H7 (cell line): ENCODE measurements at places on chromosomes 13 and 19. TPM values are rescaled to one million over a fixed set of nuclear protein-coding genes. Genes with fewer than 3 reads are reported as not detected.

The CAMSAP3 gene
- 7.3 and 8.2 TPM in 2 replicates for total RNA-seq

The ERVK3-1 gene
- 21.7 and 24.8 TPM in 2 replicates for total RNA-seq

The CYP2S1 gene
- total RNA-seq: 60.4 and 108 TPM in 2 replicates

The PCDH20 gene
- total RNA-seq: 0.89 and 1.4 TPM in 2 replicates

The FRY gene
- 0.35 and 0.52 TPM in 2 replicates for total RNA-seq

The KLK2 gene
- not detected in 2 replicates for total RNA-seq

The TNFSF11 gene
- total RNA-seq: 0.90 and 2.6 TPM in 2 replicates

The SMG9 gene
- 23.4 and 33.6 TPM in 2 replicates for total RNA-seq

The DPP9 gene
- total RNA-seq: 36.2 and 41.7 TPM in 2 replicates

The PNMA8B gene
- total RNA-seq: 2.8 and 3.3 TPM in 2 replicates

The ZNF699 gene
- 3.6 and 4.7 TPM in 2 replicates for total RNA-seq

The VN1R4 gene
- not detected in 2 replicates for total RNA-seq

The ZNF439 gene
- total RNA-seq: not detected in 2 replicates

The ZNF763 gene
- 0.33 TPM in 1 of 2 replicates, not detected in the other for total RNA-seq

The LAIR2 gene
- not detected in 2 replicates for total RNA-seq

The ZNF582 gene
- total RNA-seq: 1.1 and 2.8 TPM in 2 replicates

The MISP gene
- total RNA-seq: 0.11 and 0.31 TPM in 2 replicates

The ZNF154 gene
- 3.9 and 9.1 TPM in 2 replicates for total RNA-seq

The SLC7A9 gene
- total RNA-seq: not detected in 2 replicates

The ZNF541 gene
- not detected in 2 replicates for total RNA-seq

The MEGF8 gene
- 26.1 and 33.4 TPM in 2 replicates for total RNA-seq

The MAP4K1 gene
- 8.2 and 13.7 TPM in 2 replicates for total RNA-seq

The ZNF85 gene
- total RNA-seq: 0.26 TPM in 1 of 2 replicates, not detected in the other

The CEACAM19 gene
- 0.17 and 1.1 TPM in 2 replicates for total RNA-seq
